Right ventricle myocardium superior (tissue), 1 donor: ENCODE measurements at places on chromosomes 5 and 9. TPM values are rescaled to one million over a fixed set of nuclear protein-coding genes. Genes with fewer than 3 reads are reported as not detected.

Gene SLC31A2
- total RNA-seq, result 14.1 TPM

Gene SLC6A3
- total RNA-seq, result not detected

Gene KCNIP1
- total RNA-seq, result not detected

Gene CLTB
- total RNA-seq, result 209 TPM

Gene PCDHB14
- 3.3 TPM for total RNA-seq

Gene FOXD4L4
- total RNA-seq, result not detected

Gene PHF24
- 0.19 TPM for total RNA-seq

Gene GPR151
- not detected for total RNA-seq

Gene ABO
- total RNA-seq, result 2.4 TPM

Gene ZMAT2
- 29.6 TPM for total RNA-seq

Gene NPR3
- 18.3 TPM for total RNA-seq

Gene FST
- 5.8 TPM for total RNA-seq

Gene RORB
- 5.7 TPM for total RNA-seq

Gene OR2S2
- total RNA-seq, result not detected

Gene ZNF618
- total RNA-seq, result 2.0 TPM

Gene FAM151B
- total RNA-seq, result 1.5 TPM

Gene PCDHB6
- total RNA-seq, result 0.35 TPM

Gene ROR2
- total RNA-seq, result 0.43 TPM

Gene PARP8
- 5.2 TPM for total RNA-seq

Gene GOLPH3
- 35.9 TPM for total RNA-seq

Gene PTPN3
- 38.6 TPM for total RNA-seq

Gene SPRY4
- total RNA-seq, result 9.7 TPM

Gene SLC6A7
- not detected for total RNA-seq
